ENCODE measurements at places on chromosomes 3 and 15.

DNA sequence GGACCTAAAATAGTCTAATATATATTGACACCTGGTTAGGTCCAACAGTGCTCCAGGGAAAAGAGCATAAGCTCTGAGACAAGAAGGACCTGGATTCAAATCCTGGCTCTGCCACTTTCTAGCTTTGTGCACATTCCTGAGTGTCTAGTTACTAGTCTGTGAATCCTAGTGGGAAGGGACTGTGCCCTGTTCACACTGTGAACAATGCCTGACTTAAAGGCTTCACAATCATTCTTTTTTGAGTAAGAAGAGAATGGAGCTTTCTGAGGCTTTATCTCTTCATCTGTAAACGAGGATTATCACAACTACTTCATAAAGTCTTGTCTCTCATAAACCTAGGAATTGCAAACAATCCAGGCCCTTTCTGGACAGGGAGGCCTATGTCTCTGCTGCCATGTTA lies 235.9 kb downstream of the SOX2 start:
- no peak for DNase-seq

DNA sequence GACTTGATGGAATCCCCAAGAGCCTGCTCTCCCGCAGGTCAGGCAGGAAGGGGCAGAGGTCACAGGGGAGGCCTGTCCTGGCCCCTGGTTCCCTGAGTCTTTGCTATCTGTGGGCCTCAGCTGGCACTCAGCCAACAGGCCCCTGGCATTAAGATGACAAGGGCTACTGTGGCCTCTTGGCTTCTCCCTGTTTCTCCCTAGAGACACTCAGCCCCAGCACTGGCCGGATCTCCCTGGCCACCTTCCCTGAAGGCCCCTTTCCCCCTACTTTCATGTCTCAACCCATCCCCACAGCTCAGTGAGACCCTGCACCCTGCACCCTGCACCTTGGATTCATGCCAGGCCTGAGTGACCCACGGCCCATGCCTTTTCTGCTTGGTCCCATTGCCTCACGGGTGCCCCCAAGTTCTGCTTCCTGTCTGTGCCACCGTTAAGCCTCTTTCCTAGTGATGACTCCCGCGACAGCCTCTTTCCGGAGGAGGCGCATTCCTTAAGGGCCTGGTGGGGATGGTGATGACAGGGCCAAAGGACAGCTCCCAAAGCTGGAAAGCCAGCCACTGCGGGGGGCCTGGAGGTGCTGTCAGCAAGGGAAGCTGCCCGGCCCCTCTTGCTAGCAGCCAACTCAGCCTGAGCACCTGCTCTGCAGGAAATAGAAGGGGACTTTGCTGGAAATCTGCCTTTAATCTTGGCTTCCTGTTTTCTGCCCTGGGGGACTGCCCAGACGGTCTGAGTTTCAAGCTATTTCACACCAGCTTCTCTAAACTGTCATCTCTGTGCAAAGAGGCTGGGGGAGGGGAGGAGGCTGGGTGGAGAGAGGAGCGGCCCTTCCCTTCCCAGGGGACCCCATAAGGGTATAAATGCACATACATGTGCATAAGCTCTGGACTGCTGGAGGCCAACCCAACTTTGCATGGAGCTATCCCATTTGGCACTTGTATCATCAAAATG lies 4.8 kb upstream of the CSK start:
- DNase-seq, result peak; percentile 91

- no peak for DNase-seq
Measured at GRCh38 chr3:74346896-74347295, 267.6 kb downstream of the CNTN3 start.

DNA sequence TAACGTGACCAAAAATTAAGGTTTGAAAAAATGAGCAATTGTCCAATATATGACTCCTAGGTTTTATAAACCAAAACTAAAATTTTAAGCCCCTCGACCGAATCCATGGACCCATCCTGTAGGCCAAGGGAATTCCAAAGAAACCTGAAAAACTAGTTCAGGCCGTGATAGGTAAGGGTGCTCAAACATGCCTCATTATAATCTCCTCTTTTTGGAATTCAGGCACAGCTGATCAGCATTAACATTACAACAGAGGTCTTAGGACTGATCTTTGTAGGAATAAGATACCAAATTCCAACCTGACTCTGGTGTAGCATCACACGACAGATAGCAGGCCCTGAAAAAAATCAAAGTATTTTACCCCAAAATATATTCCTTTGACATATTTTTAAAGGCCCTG lies 155.7 kb downstream of the NEK10 start:
- DNase-seq, result no peak

- DNase-seq, result no peak
Measured at GRCh38 chr15:73442421-73442820, 543 bp upstream of the REC114 start.

DNA sequence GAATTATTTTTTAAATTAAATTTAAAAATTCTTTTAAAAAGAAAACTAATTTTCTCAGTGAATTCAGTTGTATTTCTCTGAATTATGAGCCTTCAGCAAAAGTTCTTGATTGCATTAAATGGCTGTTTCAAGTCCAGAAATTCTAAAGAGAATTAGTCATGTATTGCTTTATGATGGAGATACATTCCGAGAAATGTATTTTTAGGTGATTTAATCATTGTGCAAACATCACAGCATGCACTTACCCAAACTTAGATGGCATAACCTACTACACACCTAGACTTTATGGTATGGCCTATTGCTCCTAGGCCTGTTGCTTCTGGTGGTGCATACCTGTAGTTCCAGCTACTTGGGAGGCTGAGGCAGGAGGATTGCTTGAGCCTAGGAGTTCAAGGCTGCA lies 44.3 kb upstream of the GCNT3 start:
- no peak for DNase-seq

GRCh38 chr3:151169262-151169947 lies 33.6 kb downstream of the GPR171 start:
- DNase-seq, result peak; percentile 79

GRCh38 chr3:195900436-195901355 lies 7.7 kb downstream of the TNK2 start:
- DNase-seq, result peak; percentile 96

DNA sequence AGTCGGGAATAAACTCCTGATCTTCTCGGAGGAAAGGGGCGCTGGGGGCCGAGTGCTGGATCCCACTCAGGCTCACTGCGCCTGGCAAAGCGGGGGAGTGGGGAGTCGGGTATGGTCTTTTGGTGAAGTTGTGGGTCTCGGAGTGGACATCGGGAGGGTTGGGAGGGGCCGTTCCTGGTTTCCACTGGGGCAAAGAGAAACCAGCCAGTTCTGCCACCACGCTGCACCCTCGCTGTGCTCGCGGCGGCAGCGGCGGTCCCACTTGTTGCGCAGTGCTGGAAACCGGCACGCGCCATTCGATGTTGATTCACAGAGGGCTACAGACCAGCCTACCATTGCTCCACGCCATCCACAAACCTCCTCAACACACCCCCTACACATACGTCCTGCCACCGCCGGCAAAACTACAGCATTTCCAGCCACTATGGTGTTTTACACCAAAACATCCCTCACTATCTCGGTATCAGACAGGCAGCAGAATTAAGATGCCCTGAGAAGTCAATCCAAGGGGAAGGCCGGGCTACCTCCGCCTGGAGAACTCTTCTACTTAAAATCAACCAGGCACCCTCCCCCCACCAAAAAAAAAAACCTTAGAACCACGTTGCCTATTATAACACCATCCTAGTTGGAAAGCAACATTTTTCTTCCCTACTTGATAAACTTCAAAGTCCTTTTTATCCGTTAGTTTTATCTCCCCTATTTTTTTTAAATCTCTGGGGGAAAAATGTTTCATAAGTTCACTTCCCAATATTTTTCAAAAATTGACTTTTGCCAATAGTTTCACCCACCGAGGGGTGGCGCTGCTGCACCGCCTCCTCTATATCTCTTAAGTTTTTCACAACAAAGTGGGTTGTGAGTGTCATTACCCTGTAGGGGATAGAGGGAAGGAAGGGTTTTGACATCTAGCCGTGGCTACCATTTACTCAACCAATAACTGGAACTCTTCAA lies 3.6 kb downstream of the BCL6 start:
- DNase-seq, result peak; percentile 90

DNA sequence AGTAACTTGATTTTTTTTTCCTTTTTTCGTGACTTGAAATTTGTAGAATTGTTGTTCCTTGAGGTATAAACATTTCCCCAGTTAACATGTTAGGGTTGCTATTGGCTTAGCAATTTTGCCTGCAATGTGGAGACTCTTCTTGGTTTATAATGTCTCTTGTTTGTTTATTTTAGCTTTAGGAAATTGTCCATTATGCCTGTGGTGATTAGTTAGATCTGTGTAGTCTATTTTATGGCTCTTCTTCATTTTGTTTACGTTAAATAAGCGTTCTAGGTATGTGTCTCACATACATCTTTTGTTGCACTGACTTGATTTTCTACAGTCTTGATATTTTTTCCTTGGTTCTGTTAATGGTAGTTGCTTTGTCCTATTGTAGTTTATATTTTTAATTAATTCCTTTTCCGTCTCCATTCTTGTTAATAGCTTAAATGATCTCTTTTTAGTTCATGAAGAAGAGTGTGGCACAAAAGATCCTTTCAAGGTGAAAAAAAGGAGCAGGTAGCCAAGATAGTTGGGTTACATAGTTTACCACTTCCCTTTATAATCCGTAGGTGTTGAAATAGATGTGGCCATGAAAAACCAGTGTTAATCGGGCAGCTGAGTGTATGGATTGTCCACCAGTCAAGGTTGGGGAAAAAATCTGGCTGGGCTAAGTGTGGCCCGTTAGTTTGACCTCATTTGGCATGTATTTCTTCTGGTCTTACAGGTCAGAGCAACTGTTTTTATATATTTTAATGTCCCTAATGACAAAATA lies 12.1 kb downstream of the IQGAP1 start:
- DNase-seq, result no peak

DNA sequence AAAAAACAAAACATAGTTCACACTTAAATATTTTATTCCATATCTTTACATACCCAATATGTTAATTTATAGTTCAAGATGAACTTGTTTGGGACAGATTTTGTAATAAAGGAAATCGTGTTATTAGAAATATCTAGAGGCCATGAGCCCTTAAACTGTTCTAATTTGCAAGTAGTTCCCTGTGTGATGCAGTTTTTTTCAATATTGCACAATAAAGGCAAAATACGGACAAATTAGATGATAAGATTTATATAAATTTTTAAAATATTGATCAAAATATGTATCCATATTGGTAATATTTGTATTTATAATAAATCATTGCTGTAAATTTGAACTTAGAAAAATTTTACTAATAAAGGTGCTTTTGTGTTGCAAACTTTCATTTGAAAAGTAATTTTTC lies 23.8 kb downstream of the CTNNB1 start:
- no peak for DNase-seq

DNA sequence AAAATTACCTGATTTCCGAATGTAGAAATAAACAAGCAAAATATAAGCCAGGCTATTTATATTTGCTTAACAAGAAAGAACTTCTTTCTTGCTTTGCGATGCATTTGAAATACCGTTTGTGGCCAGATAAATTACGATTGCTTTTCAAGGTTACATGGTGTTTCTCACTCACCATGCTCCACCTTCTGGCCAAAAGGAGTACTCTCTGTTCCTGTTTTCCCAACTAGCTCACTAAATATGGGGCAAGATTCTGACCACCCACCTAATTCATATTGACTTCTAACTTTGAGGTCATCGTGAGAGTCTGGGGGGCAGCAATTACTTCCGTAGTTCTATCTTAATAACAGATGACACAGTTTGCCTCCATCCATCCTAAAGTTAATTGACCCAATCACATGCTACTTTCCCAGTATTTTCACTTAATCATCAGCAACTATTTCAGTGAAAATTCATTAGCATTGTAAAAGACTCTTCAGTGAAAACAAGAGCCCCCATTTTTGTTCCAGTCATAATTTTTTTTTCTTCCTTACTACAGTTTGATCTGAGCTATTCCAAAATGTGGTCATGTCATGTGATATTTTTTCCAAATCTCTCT lies 25.9 kb downstream of the ACP3 start:
- DNase-seq, result peak; percentile 88

DNA sequence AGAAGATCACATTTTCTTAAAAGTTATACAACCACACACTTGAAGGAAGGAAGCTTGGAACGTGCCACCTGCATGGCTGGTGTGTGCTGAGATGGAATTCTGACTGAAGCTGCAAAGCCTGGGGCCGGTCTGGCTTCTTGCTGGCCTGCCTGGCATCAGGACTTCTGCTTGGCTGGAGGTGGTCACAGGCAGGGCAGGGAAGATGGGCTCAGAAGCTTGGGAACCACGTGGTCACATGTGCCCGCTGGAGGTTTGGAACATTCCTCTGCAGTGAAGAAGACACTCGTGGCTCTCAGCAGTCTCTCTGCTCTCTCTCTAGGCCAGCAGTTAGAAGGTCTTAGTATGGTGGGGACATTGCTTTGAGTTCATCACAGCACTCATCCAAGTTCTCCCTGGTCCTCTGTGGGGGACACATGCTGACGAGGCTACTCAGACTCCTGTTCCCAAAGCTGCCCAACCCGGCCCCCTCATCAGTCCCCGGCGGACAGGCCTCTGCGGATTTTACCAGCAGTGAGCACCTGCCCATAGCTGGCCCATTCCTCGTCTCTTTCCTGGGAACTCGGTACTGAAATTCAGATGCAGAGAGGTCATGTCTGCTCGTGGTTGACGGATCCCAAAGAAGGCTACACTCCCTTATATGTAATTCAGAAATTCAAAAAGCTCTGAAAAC lies 229.0 kb downstream of the ADAMTS17 start:
- no peak for DNase-seq

DNA sequence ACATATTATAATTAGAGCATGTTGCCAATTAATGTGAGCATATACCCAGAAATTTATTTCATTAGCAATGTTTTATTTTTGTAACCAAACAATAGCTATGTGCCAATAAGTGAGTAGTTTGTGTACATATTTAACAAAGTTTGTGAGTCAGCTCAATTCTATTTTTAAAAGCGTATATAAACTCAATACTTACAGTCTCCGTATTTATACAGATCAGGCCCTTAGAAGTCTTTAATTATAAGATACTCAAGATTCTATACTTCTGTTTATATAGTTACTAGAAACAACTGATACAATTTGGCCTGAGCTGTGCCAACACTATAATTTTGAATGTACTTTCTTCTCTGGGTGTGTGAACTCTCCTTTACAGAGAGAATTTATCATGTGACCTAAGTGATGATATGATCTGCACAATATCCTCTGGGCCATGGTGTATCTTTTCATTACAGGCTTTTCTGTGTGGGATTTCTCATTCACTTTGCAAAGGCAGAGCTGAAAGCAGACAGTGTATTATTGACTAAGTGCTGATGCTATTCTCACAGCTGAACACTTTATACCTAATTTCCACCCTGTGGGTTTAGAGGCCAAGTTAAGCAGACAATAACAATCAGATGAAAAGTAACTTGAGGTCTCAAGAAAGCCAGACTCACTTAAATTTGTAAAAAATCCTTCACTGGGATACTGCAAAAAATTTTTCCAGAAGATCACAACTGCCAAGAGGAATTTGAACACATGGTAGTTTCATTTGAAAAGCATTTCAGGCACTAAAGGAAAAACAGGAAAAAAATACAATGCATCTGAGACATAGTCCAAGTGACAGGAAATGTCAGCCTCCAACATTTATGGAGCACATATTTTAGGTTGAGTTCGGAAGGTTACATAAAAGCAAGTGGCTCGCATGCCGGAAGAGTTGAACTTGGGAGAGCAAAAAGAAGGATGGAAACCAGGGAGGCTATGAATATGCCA lies 277.9 kb upstream of the SEMA6D start:
- no peak for DNase-seq
